ENCODE measurements at places on chromosomes 11 and 22. TPM values are rescaled to one million over a fixed set of nuclear protein-coding genes. Genes with fewer than 3 reads are reported as not detected.

RAG2 gene
- total RNA-seq = not detected

FZD4 gene
- 1.2 TPM for total RNA-seq

DNAJB13 gene
- 0.51 TPM for total RNA-seq

USP2 gene
- 0.77 TPM for total RNA-seq

IRAG1 gene
- total RNA-seq = 0.06 TPM

THY1 gene
- total RNA-seq = 12.2 TPM

CTSF gene
- total RNA-seq = 32.9 TPM

BEST1 gene
- 1.2 TPM for total RNA-seq

FAM180B gene
- not detected for total RNA-seq

ASRGL1 gene
- total RNA-seq = 12.2 TPM
